ENCODE measurements at places on chromosomes 13 and 19. TPM values are rescaled to one million over a fixed set of nuclear protein-coding genes. Genes with fewer than 3 reads are reported as not detected.

DNA sequence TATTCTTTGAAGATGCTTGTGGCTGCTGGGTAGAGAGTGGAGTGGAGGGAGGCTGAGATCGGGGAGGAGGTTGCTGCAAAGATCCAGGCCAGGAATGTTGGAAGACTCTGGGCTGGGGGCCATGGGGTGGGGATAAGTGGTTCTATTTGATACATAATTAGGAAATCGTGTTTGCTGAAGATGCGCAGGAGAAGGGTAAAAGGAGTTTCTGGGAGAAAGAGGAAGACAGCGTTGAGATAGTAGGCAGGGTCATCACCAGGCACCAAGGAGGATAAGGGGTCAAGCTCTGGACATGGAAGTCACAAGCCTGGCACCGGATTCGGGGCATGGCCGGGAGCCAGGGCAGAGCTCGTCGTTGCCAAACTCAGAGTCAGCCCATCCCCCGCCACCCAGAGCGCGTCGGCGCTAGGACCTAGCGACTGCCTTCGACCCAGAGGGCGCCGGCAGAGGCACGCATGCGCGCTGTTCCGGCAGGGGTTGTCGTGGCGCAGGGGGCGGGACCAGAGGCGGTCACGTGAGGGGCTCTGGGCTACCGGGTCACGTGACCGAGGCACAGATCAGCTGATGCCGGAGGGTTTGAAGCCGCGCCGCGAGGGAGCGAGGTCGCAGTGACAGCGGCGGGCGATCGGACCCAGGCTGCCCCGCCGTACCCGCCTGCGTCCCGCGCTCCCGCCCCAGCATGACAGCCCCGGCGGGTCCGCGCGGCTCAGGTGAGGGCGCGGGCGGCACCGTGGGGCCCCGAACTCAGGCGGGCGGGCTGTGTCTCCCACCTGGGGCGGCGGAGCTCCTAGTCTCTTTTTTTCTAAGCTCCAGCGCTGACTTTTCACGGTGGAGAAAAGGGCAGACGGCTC, at the start of gene MCOLN1:
MCOLN1 (plus strand) TSS at position 553 of the 851 bp plus-strand sequence; CDS start at position 680, 127 bp downstream.
- DNase-seq, result peak; percentile 100

DNA sequence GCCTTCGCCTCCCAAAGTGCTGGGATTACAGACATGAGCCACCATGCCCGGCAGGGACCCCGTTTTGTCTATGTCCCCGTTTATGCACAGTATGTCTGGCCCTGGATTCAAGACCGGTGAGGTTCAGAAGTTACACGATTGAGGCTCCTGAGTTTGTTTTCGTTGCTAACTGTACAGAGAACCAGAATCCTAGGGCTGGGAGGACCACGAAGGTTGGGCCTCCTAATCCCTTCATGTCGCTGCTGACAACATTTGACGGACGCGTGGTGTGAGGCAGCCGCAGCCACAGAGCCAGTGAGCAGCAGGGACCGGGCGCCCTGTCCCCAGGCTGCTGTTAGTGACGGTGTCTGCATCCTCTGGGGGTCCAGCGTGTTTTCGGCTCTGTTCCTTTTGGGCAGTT, 91.4 kb downstream of the ATP11A start:
- DNase-seq, result no peak

GRCh38 chr19:45863840-45864628, at the start of gene FOXA3:
Gene FOXA3 (plus strand): TSS chr19:45864326. CDS start chr19:45864457, 131 bp downstream.
- DNase-seq, result peak; percentile 47

DNA sequence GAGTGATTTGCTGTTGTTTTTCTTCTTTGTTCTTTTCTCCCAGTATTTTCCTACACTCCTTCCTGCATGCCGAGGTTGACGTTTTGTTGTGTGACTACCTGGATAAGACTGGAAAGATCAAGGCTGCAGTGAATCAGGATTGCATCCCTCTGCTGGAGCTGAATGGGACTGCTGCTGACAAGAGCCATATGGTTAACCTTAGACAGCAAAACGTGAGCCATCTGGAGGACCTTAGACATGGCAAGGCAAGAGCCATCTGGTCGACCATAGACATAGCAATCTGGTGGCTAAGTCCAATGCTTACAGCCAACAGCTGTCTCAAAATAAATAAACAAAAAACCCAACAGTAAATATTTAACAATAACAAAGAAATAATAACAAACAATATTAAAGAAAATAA, 42.6 kb upstream of the ZNF91 start:
- no peak for DNase-seq

GRCh38 chr19:8421484-8422461, 8.7 kb downstream of the MARCHF2 start:
- no peak for DNase-seq

The ZIC2 gene
- total RNA-seq, result 0.21 TPM

The PLVAP gene
- not detected for total RNA-seq

The METTL21C gene
- not detected for total RNA-seq

The GFY gene
- not detected for total RNA-seq

The FBN3 gene
- 0.03 TPM for total RNA-seq

The KLHL1 gene
- total RNA-seq, result not detected
